ENCODE measurements at places on chromosomes 16 and 17.

GRCh38 chr17:15490634-15491261 lies 23.3 kb upstream of the CDRT4 start:
- DNase-seq, result no peak

- no peak for DNase-seq
Measured at GRCh38 chr17:4155980-4156620, 13.1 kb downstream of the CYB5D2 start.

DNA sequence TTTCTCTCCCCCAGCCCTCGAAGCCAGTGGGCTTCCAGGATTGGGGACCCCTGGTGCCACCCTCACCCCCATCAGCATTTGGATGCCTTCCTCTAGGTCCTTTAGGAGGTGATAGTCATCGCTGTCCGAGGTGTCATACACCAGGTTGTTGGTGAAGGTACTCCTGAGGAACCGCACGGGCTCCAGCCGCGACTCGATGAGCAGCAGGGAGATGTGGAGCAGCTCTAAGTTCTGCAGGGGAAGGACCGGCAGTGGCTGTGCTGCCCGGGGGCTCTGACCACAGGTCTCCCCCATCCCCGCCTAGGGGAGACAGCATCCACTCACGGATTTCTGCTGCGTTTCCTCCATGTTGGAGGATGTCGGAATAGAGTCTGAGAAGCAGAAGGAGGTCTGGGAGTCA lies 962 bp downstream of the CSHL1 start:
- no peak for DNase-seq

- DNase-seq, result no peak
Measured at GRCh38 chr17:32311028-32311536, 30.9 kb downstream of the C17orf75 start.

DNA sequence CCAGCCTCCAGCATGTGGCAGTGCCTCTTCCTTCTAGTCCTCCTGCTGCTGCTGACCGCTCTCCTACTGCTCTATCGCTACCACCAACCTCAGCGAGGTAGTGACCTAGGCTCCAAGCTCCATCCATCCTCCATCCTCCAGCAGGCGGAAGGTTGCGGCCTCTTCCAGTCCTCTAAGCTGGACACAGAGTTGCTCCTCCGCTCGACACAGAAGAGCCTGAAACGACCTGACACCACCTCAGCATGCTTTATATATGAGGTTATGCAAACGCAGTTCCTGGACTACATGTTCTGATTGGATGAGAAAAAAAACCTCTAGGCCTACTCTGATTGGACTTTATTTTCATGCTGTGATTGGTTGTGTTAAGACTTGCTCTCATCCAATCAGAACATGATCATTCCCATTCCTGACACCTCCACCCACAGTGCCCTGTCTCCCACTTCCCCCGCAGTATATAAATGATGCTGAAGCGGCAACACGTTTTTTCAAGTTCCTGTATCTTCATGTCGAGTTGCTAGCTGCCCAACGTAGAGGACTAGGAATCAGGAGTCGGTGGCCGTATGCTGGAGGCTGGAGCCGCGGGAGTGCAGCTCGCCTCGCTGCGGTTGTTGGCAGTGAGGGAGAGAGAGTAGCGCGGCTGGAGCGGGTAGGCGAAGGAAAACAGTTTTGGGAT lies 398.1 kb downstream of the KCNJ18 start:
- no peak for DNase-seq

- no peak for DNase-seq
Measured at GRCh38 chr17:76434870-76435269, 18.1 kb downstream of the UBE2O start.

DNA sequence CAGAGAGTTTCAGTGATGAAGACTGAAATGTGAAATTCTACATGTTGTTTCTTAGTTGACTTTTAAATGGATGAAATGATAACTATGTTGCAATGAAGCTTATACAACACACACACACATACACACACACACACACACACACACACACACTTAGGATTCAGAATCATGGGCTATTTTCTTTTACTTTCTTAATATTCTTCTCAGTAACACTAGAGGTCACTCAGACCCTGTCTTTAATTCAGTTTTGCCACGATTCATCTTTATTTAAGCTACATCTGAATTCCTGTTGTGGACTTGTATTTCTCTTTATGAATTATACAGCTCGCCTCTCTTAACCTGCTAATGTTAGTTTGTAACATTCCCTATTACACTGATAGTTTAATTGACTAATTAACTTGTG lies 109.6 kb upstream of the GOT2 start:
- DNase-seq, result peak; percentile 27

DNA sequence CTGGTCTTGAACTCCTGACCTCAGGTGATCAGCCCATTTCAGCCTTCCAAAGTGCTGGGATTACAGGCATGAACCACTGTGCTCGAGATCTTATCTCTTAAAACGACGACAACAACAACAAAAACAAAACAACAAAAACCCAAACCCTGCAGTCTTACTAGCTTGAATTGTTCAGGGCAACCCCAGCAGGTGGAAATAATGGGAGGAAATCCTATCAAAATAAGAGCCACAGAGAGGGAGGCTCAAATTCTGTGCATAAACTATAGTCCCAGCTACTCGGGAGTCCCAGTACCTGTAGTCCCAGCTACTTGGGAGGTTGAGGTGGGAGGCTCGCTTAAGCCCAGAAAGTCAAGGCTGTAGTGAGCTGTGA lies 16.5 kb upstream of the ATP6V0A1 start:
- DNase-seq, result no peak

DNA sequence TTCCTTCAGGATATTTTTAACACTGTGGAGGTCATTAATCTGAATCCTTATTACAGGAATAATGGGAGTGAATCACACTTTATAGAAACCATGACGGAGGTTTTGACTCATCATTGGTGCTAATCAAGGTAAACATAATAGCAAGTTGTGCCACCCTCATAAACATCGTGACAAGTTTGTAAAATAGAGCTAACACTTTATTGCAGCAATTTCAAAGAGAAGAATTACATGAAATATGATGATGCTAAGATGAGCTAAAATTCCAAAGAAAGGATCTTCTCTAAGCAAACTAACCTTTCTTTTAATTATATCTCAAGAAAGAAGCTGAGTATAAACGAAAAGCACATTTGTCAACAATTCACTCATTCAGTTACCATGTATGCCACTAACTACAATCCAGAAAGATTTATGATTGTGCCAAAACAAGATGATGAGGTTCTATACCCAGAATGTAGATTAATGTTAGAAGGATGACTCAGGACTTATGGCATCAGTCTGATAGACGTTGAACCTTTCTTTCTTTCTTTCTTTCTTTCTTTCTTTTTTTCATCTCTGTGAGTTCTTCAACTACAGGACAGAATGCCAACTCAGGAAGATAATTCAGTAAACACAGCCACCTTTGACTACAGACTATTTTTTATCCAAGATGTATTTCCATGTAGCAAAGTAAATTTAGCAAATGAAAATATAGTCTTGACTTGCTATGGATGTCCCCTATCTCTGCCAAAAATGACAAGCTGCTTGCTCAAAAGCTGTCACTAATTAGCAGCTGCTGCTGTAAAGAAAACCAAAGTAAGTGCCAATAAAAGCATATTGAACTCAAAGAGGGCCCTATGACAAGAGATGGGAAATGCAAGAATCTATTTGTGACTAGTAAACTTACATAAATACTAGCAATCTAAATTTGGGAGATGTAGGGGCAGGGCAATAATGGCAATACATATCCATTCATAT lies 23.3 kb downstream of the STAT5B start:
- DNase-seq, result peak; percentile 70

GRCh38 chr17:48382989-48383388 lies 47.0 kb downstream of the SKAP1 start:
- no peak for DNase-seq

DNA sequence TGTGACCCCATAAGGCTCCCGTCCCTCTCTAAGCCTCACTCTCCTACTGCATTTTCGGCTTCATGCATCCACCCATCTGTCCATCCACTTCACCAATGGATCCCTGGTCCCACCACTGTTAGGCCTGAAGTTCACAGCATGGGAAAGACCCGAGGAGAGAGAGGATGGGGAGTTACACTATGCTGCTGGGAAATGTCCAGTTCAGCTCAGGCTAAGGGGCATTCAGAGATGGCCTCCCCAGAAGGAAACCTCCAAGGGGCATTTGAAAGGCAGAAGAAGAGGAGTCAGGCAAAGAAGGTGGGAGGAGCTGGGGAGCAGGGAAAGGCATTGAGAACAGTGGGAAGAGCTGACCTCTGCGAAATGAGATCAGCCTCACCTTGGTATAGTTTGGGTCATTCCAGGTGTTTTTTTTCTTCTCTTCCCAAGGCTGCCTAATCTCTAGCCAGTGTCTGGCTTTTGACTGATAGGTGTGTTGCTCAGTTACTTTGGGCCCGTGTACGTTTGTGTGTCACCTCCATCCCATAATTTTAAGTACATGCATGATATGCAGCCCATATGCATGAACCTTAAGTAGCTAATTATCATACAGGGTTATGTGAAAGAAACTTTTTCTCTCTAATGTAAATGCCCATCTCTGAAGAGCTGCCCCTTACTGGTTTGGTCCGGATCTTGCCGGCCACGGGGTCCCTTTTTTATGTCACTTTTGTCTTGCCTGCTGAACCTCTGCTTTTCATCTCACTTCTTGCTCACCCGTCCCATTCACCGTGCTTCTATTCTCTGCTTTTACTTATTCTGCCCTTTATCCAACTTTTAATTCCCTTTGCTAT lies 11.6 kb upstream of the DRC7 start:
- DNase-seq, result no peak

- DNase-seq, result peak; percentile 95
Measured at GRCh38 chr16:57341441-57342303, 16.9 kb upstream of the CCL22 start.

- peak; percentile 36 for DNase-seq
Measured at GRCh38 chr16:67246756-67247191, 507 bp downstream of the FHOD1 start.

DNA sequence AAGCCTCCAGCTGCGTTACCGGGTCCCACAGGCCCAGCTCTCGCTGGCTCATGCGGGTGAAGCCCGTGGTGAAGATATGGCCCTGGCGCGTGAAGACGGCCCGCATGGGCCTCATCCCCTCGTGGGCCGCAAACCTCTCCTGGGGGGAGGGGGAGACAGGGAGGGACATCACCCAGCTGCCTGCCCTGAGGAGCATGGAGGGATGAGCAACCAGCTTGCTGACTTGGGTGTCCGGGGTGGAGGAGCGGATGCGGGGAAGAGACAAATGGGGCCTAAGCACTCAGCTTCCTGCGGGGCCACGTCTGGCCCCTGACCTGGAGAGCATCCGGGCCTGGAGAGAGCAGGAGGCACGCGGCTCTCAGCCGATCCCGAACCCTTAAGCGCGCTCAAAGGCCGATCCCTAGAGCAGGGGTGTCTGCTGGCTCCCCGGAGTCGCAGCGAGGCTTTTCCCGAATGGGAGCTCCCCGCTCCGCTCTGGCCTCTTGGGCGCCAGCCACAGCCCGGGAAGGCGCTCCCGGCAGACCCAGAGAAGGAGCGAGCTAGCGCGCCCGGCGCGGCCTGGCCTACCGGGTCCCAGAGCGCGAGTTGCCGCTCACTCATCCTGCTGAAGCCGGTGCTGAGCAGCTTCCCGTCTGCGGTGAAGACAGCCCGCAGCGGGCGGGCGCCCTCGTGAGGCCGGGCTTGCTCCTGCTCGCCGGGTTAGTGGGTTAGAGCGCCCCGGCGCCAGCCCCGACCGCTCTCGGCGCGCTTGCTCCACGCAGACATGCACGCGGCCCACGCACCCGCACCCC lies 5.0 kb downstream of the CORO6 start:
- DNase-seq, result peak; percentile 44

DNA sequence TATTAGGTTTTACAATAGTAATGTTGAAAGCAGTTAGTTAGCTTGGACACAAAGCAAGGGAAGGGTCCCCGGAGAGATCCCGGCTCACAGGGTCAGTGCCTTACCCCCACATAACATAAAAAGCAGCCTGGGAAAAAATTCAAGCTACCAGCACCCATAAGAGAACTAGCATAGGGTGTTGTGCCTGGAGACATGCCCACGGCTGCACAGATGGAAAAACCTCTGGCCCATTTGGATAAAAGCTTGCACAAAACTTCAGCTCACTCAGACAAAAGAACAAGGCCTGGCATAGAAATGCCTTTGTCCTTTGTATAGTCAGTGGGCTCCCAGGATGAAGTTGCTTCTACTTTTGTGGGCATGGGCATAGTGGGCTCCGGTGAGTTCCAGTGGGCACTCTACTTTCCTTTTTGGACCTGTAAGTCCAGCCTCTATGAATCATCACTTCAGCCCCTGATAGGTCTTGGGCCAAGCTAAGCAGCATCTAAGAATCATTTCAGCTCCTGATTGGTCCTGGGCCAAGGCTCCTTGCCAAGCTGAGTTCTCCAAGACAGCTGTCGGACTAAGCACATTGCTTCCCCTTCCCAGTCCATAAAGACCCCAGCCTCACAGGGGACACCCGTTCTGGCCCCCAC lies 1.3 kb upstream of the RDM1 start:
- DNase-seq, result no peak

- no peak for DNase-seq
Measured at GRCh38 chr17:79508291-79508716, 102.5 kb downstream of the RBFOX3 start.

DNA sequence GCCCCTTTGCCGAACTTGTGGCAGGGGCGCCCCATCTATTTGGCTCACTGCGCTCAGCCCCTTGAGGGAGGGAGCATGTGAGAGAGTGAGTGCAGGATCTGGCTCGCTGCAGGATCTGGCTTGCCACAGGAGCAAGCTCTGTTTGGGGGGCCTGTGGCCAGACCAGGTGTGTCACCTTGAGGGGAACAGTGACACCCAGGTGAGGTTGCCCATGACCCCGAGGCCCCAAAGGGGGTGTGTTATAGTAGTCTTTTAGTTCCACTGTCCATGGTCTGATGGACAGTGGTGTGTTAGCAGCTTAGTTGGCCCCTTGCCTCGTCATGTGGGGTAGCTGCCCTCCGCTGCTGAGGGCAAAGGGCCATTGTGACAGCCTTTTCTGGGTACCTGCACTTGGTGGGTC lies 41.6 kb downstream of the CCDC42 start:
- no peak for DNase-seq

GRCh38 chr17:31806921-31807320 lies 52.1 kb downstream of the COPRS start:
- no peak for DNase-seq

- peak; percentile 37 for DNase-seq
Measured at GRCh38 chr16:78390092-78390491, 290.6 kb downstream of the WWOX start.

GRCh38 chr16:75152635-75153034 lies 4.3 kb downstream of the ZFP1 start:
- DNase-seq, result no peak

- DNase-seq, result no peak
Measured at GRCh38 chr16:31213877-31214707, at the start of gene TRIM72. Gene TRIM72 (plus strand): TSS chr16:31214119. CDS start chr16:31214739, 620 bp downstream.

DNA sequence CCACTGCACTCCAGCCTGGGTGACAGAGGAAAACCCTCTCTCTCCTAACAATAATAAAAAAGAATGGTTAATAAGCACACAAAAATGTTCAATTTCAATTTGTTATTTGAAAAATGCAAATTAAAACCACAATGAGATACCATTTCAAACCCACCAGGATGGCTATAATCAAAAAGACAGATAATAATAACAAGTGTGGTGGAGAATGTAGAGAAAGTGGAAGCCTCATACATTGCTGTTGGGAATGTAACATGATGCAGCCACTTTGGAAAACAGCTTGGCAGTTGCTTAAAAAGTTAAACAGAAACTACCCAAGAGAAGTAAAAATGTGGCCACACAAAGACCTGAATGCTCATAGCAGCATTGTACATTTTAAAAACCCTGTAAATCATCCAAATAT lies 51.8 kb upstream of the MAP3K14 start:
- DNase-seq, result peak; percentile 31

Data from renal cortical epithelial cell (primary cell).